ENCODE measurements at places on chromosomes 11 and 22. TPM values are rescaled to one million over a fixed set of nuclear protein-coding genes. Genes with fewer than 3 reads are reported as not detected.

- H3K27ac ChIP-seq, result no peak overlapping the region
- no peak overlapping the region for H3K4me3 ChIP-seq
- no peaks in the 10 kb centered on the region for H3K4me1 ChIP-seq
- no peaks in the 10 kb centered on the region for H3K27me3 ChIP-seq
- DNase-seq, result no peak
These were observed 34.7 kb downstream of the USP35 start for GRCh38 chr11:78223320-78223954.

GRCh38 chr22:20257212-20258020 lies 10.7 kb downstream of the RTN4R start:
- DNase-seq, result no peak
- no peak overlapping the region for H3K27ac ChIP-seq
- no peak overlapping the region for H3K4me3 ChIP-seq
- H3K27me3 ChIP-seq, result no peaks in the 10 kb centered on the region
- H3K36me3 ChIP-seq, result no peaks in the 10 kb centered on the region
- no peaks in the 10 kb centered on the region for H3K4me1 ChIP-seq

- H3K27ac ChIP-seq, result peak overlapping the region; percentile 38
- H3K4me1 ChIP-seq, result peaks cover 5% of the 10 kb centered on the region
- no peaks in the 10 kb centered on the region for H3K36me3 ChIP-seq
- no peak for DNase-seq
These were observed 5.4 kb downstream of the TNRC6B start for GRCh38 chr22:40183029-40183581.

DNA sequence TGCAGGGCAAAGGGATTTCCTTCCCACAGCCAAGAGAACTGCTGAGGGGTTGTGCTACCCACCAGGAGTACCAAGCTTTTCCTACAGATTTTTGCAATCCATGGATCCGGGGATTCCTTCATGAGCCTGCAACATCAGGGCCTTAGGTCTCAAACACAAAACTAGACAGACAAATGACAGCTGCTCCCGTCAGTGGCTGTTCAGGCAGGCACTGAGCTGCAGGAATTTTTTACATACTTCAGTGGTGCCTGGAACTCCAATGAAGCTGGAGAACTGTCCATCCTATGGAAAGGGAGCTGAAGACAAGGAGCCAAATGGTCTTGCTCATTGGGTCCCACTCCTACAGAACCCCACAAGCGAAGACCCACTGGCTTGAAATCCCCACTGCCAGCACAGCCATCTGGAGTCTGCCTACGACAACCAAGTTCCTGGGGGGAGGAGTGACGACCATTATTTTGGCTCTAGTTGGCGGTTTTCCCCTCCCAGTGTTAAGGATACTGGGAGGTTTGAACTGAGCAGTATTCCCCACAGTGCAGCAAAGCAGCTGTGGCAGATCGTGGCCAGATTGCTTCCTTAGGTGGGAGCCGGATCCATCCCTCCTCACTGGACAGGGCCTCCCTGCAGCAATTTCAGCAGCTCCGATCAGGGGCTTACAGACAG lies 157.7 kb upstream of the TMEM45B start:
- no peaks in the 10 kb centered on the region for H3K36me3 ChIP-seq
- H3K4me1 ChIP-seq, result no peaks in the 10 kb centered on the region
- H3K4me3 ChIP-seq, result no peak overlapping the region
- no peak for DNase-seq

DNA sequence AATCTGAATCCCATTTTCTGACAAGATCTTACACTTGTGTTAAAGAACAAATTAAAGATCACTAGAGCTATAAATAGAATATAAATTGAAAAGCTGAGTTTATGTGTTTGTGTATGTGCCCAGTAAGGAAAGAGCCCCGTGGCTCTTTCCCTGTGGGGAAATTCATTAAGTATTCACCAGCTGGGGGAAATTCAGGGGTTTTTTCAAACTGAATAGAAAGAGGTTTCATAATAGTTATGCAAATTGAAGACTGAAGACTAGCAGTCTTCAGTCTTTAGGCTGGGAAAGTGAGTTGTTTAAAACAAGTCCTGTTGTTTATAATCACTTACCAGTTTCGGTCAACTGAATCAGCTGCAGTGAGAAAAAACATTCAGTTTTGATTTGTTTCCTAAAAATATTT lies 11.3 kb upstream of the MS4A7 start:
- H3K4me1 ChIP-seq, result no peaks in the 10 kb centered on the region
- no peak for DNase-seq
- H3K4me3 ChIP-seq, result no peak overlapping the region
- no peaks in the 10 kb centered on the region for H3K27me3 ChIP-seq

- no peak for DNase-seq
- H3K36me3 ChIP-seq, result no peaks in the 10 kb centered on the region
- H3K4me3 ChIP-seq, result no peak overlapping the region
These were observed 169.7 kb downstream of the ST3GAL4 start for GRCh38 chr11:126525216-126525615.

BATF2 gene
- 3.7 TPM for total RNA-seq

RAB30 gene
- 67.5 TPM for total RNA-seq

CCDC188 gene
- total RNA-seq, result not detected

DGCR6 gene
- not detected for total RNA-seq
